Cerebellar cortex (tissue), 1 donor: ENCODE measurements at places on chromosomes 6 and 20.

GRCh38 chr6:17439243-17439993 is 46.0 kb downstream of the CAP2 start:
- DNase-seq = no peak

DNA sequence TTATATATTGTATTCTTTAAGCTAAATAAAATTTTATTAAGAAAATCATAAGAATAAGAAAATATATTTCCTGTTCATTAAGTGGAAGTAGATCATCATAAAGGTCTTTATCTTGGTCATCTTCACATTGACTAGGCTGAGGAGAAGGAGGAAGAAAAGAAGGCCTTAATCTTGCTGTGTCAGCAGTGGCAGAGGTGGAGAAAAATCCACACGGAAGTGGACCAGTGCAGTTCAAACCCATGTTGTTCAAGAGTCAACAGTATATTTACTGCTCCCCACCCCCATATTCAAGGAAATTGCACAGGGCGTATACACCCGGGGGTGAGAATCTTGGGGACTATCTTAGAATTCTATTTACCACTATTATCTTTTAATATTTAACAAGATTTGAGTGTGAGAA is 178.6 kb upstream of the SCGN start:
- no peak for DNase-seq

DNA sequence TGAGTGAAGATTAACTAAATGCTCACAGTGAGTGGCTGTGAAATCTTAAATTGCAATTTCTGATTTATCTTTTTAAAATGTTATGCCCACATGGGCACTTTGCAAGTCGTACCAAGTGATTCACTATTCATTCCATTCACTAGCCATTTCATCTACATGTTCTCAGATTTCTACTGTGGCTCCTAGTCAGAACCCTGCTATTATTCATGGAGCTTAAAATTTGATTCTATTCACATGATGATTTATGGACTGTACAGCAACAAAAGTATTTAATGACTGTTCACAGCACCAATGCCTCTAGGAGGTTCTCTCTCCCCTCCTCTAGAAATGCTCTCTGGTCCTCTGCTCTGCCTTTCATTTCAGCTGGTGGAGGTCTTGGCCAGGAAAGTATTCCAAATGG is 133.5 kb upstream of the MAP3K7 start:
- no peak for DNase-seq

GRCh38 chr6:144549837-144550747 is 265.0 kb downstream of the UTRN start:
- DNase-seq = no peak

- no peak for DNase-seq
These were observed 15.6 kb upstream of the PRDM13 start for GRCh38 chr6:99590728-99591672.

GRCh38 chr6:37524025-37524969 is 24.6 kb upstream of the CCDC167 start:
- no peak for DNase-seq
